ENCODE measurements at places on chromosomes 2 and 18.

- DNase-seq: no peak
Observed at GRCh38 chr2:46632349-46632748, 153.0 kb downstream of the TMEM247 start.

DNA sequence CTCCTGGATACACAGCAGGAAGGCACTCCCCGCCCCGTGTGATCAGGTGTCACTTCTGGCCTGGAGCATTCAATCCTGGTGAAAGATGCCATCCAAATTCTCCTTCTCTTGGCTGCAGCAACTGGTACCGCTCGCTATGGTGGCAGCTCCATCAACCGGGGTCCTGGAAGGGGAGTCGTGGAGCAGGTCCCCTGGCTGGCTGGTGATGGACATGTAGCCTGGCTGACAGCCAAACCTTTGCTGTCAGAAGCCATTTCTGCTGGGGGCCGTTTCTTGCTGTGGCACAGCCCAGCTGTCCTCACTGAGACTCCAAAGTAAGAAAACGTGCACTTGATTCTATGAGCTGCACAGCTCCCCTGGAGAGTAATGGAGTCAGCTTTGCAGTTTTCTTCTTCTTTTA lies 7.1 kb upstream of the CYS1 start:
- no peak for DNase-seq

DNA sequence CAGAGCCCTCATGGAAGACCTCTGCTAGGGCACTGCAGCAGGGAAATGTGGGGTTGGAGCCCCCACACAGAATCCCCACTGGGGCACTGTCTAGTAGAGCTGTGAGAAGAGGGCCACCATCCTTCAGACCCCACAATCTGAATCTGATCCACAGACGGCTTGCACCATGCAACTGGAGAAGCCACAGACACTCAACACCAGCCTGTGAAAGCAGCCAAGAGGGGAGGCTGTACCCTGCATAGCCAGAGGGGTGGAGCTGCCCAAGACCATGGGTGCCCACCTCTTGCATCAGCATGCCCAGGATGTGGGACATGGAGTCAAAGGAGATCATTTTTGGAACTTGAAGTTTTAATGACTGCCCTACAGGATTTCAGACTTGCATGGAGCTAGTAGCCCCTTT lies 6.5 kb downstream of the CD226 start:
- no peak for DNase-seq

DNA sequence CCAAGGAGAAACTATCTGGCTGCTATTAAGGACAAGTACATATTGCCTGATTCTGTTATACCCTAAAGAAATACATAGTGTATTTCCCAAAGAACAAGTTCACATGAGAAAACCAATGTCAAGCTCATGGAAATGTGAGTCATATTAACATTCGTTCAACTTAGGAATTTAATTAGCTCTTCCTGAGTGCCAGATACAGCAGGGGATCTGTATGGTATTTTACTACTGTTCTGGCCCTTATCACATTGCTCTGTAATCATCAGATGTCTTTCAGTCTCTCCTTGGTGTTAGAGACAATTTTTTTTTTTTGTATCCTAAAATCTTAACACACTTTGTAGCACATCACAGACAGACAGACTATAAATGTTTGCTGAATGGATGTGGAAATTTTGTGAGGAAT lies 395.0 kb upstream of the CRIM1 start:
- DNase-seq: no peak
